Left colon (tissue), 2 donors: ENCODE measurements at places on chromosomes 16 and 17. TPM values are rescaled to one million over a fixed set of nuclear protein-coding genes. Genes with fewer than 3 reads are reported as not detected.

DNA sequence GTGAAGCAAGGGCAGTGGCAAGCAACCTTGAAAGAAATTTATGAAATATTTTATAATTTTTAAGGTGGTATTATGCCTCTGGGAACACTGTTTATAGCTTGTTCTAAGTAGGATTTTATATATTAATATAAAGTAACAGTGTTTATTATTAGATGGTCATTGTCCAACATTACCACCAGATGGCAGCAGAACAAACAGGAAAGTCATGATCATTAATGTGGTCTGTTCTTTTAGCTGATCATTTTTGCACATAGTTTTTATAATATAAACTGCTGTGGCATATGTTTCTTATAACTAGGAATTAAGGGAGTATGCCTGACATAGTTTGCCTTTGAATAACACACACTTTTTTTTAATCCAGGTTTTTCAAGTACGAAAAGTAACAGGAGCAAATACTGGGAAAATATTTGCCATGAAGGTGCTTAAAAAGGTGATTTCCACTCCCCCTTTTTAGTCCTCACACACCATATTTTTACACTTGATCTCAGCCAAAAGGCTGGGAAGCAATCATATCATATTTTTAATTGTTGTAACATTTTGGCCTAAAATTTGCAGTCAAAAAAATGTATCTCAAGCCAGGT lies 21.4 kb downstream of the RPS6KB1 start:
- DNase-seq, result no peak

DNA sequence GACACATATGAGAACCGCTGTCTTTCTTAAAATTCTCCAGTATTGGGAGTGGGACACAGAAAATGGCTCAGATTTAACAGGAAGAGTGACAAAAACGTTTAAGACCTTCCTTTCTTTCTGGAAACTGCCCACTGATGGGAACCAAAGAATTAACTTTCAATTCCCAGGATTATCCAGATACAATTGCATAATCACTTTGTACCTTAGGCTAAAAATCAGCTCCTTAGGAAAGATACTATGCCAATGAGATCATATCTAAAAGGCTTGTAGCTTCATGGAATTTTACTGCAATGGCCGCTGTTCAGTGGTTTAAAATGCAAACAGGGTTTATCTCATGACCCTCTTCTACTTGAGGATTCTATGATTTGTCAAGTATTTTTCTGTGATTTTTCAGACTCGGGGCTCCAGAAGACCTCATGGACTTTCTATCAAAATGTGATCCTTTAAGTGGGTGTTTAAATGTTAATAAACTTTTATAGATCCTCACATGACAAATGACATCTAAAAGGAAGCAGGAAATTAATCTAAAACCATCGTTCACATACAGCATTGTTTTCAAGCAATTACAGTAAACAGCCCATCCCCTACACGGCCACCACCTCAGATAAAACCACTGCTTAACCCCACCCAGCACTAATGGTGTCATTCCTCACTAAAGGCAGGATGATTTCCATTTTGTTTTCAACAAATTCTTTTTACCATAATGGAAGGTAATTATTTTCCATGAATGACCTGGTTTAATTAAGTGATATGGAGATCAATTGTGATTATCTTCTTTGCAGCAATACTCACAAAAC lies 31.6 kb upstream of the ERN1 start:
- DNase-seq, result no peak

GRCh38 chr16:54923055-54923473 lies 7.6 kb upstream of the IRX5 start:
- no peak for DNase-seq

GRCh38 chr16:79066561-79066960 lies 534.0 kb downstream of the MAF start:
- DNase-seq, result no peak

GRCh38 chr16:62021161-62021581 lies 15.1 kb downstream of the CDH8 start:
- no peak for DNase-seq

DNA sequence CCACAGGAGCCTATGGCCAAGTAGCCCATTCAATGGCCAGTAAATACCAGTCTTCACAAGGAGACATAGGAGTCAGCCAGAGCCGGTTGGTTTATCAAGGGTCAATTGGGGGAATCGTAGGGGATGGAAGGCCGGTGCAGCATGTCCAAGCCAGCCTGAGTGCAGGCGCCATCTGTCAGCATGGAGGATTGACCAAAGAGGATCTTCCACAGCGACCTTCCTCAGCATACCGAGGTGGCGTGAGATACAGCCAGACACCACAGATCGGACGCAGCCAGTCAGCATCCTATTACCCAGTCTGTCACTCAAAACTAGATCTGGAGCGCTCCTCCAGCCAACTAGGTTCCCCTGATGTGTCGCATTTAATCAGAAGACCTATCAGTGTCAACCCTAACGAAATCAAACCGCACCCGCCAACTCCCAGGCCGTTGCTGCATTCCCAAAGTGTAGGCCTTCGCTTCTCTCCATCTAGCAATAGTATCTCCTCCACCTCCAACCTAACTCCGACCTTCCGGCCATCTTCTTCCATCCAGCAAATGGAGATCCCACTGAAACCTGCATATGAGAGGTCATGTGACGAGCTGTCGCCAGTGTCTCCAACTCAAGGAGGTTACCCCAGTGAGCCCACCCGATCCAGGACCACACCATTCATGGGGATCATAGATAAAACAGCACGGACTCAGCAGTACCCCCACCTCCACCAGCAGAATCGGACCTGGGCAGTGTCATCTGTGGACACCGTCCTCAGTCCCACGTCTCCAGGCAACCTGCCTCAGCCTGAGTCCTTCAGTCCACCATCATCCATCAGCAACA lies 25.0 kb downstream of the CYB561 start:
- no peak for DNase-seq

GRCh38 chr17:51165680-51166197 lies 472 bp upstream of the NME2 start:
- no peak for DNase-seq

DNA sequence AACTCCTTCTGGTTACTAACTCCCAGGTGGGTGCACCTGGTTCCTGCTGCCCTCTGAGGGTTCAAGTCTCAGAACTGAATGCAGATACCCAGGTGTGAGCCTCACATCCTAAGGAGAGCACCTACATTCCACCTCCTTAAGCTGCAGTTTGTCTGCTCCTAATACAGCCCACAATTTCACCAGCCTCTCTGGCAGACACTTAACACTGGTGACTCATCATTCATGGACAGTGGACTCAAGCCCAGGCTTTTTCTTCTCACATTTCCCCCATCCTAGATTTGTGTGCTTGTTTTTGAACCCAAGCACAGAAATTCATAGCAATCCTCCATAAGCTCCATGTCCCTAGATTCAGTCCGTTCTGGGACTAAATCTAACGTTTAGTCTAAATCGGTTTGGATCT lies 7.0 kb upstream of the MAF start:
- no peak for DNase-seq

DNA sequence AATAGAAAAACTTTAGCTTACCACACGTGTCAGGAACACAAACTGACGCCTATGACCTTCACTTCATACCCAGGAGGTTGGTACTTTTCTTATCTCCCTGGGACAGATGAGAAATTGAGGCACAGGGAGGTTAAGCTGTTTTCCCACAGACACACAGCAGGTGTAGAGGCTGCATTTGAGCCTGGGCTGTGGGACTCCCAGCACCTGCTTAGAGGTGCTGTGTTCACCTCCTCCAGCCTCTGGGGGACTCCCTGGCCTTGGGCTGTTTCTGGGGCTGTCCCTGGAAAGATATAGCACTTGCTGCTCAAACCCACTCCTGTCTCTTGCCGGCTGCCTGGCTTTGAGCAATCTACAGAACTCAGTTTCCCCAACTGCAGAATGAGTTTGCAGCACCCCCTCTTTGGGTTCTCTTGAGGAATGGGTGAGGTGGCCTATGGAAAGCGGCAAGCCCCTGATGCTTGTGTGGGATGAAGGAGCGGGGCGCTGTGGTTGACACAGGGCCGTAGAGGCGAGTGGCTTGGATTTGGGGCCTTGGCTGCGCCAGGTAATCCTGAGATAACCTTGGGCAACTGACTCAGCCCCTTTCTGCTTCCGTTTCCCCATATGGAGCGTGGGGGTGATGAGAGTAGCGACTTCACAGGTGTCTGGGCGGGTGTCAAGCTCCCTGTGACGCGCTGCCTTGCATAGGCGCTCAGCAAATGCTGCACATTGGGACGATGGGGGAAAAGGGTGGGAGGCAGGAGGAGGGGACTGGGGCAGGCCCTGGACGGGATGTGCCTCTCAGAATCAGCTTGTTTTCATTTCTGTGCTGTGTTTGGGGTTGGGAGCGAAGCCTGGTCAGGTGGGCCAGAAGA lies 104.5 kb upstream of the CIBAR2 start:
- no peak for DNase-seq

DNA sequence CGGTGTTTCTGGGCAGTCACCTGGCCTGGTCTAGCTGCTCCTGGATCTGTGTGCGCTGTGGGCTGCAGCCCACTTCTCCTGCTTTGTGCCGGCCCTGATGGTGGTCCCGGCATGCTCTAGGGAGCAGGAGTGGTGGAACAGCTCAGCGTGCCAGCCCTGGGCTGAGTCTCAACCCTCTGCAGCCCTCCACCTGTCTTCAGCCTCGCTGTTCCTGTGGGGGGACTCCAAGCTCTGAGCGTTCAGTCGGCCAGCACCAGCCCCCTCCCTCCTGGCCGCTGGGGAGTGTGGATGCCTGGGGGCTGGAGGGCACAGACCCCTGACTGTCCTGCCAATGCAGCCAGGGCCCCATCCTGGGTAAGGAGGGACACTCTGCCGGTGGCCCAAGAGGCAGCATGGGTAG lies 23.7 kb upstream of the RASD1 start:
- DNase-seq, result no peak

DNA sequence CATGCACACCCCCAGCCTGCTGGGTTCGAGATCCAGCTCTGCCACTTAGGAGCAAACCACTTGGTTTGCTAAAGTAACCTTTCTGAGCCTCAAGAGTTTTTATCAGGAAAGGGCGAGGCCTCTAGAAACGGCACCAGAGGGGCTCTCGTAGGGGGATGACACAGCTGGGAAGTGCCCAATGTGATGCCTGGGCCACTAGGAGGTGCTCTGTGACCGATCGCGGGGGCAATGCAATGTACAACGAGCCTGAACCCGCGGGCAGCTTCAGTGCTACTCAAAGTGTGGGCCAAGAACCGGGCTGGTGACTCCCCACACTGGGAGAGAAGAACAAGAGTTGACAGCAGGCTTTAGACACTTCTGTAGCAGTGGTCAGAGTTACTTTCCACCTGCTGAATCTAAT lies 9.4 kb downstream of the C16orf89 start:
- peak; percentile 31 for DNase-seq

DNA sequence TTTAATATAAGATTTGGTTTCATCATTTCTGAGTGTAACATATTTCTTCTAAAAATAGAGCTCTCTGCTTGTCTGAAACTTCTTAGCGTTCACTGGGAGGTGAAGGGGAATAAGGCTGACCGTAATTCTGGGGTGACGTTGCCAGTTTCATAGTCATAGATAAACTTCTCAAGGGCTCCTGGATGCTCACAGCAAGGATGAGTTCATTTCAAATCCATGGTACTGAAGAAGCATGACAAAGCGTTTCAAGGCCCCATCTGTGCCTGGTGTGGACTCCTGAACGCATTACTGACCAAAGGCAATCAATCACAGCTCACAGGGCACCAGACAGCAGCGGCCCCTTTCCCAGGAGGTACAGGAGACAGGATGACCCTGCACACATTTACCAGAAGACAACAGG lies 12.0 kb upstream of the EVPL start:
- DNase-seq, result no peak

GRCh38 chr17:60941028-60941427 lies 263.4 kb downstream of the BCAS3 start:
- DNase-seq, result peak; percentile 69

DNA sequence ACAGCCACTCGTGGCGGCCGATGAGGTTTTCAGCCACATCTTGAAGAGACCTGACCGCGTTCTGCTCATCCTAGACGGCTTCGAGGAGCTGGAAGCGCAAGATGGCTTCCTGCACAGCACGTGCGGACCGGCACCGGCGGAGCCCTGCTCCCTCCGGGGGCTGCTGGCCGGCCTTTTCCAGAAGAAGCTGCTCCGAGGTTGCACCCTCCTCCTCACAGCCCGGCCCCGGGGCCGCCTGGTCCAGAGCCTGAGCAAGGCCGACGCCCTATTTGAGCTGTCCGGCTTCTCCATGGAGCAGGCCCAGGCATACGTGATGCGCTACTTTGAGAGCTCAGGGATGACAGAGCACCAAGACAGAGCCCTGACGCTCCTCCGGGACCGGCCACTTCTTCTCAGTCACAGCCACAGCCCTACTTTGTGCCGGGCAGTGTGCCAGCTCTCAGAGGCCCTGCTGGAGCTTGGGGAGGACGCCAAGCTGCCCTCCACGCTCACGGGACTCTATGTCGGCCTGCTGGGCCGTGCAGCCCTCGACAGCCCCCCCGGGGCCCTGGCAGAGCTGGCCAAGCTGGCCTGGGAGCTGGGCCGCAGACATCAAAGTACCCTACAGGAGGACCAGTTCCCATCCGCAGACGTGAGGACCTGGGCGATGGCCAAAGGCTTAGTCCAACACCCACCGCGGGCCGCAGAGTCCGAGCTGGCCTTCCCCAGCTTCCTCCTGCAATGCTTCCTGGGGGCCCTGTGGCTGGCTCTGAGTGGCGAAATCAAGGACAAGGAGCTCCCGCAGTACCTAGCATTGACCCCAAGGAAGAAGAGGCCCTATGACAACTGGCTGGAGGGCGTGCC lies 30.1 kb downstream of the CIITA start:
- no peak for DNase-seq

DNA sequence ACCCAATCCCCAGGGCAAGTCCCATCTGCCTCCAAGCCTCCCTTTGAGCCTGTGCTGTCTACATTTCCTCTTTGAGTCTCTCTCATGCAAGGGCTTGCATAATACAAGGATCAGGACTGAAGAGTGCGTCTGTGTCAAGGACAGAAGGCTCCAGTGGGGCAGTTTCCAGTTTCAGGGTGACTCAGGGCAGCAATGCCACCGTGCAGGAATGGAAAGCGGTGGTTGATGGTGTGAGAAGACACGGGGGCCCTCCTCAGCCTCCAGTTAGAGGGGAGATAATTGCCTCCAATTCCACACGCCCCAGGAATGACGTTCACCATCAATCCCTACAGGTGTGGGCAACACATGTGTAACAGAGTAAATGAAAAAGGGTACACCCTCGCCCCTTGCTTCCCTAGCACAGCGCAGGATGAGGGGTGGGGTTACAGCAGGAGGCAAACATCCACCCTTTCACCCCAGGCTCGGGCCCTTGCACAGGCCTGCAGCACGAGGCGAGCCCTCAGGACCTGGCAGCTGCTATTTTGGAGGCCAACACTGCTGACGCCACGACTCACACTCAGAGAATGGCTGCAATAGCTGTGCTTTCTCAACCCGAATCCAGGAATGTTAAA lies 24.8 kb upstream of the SLC25A19 start:
- no peak for DNase-seq

GRCh38 chr16:72537664-72538063 lies 365.7 kb upstream of the PMFBP1 start:
- no peak for DNase-seq

Gene NOD2
- total RNA-seq, result 0.61 TPM

Gene AGRP
- not detected for total RNA-seq
